ENCODE measurements at places on chromosomes 3 and 15. TPM values are rescaled to one million over a fixed set of nuclear protein-coding genes. Genes with fewer than 3 reads are reported as not detected.

Gene DGKG
- total RNA-seq, result 0.36 TPM

Gene PCNP
- total RNA-seq, result 169 TPM

Gene GOLGA8N
- total RNA-seq, result 0.78 TPM

- 0 out of 2 replicates have a peak, but pooled peaks cover 8% of the 10 kb centered on the region for H3K4me1 ChIP-seq
- H3K27me3 ChIP-seq, result no peaks in the 10 kb centered on the region
- no peak overlapping the region for H3K4me3 ChIP-seq
- no peak for DNase-seq
These were observed 28.5 kb downstream of the OSTN start for GRCh38 chr3:191227541-191227940.

DNA sequence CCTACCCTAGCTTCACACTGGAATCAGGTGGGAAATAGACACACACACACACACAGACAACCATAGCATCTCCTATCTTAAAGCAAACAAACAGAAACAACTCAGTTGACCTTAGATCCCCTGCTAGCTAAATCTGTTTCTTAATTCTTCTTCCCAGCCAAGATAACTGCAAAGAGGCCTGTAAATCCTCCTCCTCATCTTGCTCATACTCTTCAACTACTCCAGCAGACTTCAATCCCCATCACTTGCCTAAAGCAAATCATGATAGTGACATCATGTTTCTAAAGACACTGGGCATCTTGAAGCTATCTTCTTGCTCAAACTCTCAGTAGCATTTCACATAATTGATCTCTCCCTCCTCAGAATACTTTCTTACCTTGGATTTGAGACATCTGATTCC, 303.0 kb downstream of the RBMS3 start:
- no peak overlapping the region for H3K4me3 ChIP-seq
- no peak for DNase-seq
- H3K36me3 ChIP-seq, result no peaks in the 10 kb centered on the region
- H3K27me3 ChIP-seq, result no peaks in the 10 kb centered on the region
- no peak overlapping the region for H3K27ac ChIP-seq

GRCh38 chr15:67501836-67502461, 19.0 kb upstream of the C15orf61 start:
- peaks cover 45% of the 10 kb centered on the region for H3K4me1 ChIP-seq
- H3K36me3 ChIP-seq, result no peaks in the 10 kb centered on the region
- DNase-seq, result no peak

GRCh38 chr3:172065527-172065926, 26.1 kb downstream of the FNDC3B start:
- H3K36me3 ChIP-seq, result peaks cover 44% of the 10 kb centered on the region
- peaks cover 2% of the 10 kb centered on the region for H3K27me3 ChIP-seq
- no peak overlapping the region for H3K4me3 ChIP-seq
- H3K27ac ChIP-seq, result peak overlapping the region; percentile 67
- peaks cover 91% of the 10 kb centered on the region for H3K4me1 ChIP-seq

GRCh38 chr3:128166971-128167453, 13.7 kb downstream of the EEFSEC start:
- no peaks in the 10 kb centered on the region for H3K27me3 ChIP-seq
- H3K4me1 ChIP-seq, result peaks cover 21% of the 10 kb centered on the region
- no peak for DNase-seq
- H3K27ac ChIP-seq, result no peak overlapping the region
- no peaks in the 10 kb centered on the region for H3K36me3 ChIP-seq

GRCh38 chr15:99062226-99062625, 42.7 kb upstream of the SYNM start:
- peaks cover 21% of the 10 kb centered on the region for H3K27me3 ChIP-seq
- H3K4me3 ChIP-seq, result no peak overlapping the region
- no peak for DNase-seq
- H3K27ac ChIP-seq, result no peak overlapping the region
- no peaks in the 10 kb centered on the region for H3K36me3 ChIP-seq

- no peak overlapping the region for H3K4me3 ChIP-seq
- peaks cover 2% of the 10 kb centered on the region for H3K27me3 ChIP-seq
- DNase-seq, result peak; percentile 9
- H3K4me1 ChIP-seq, result no peaks in the 10 kb centered on the region
- H3K36me3 ChIP-seq, result no peaks in the 10 kb centered on the region
These were observed 103.0 kb upstream of the TBL1XR1 start for GRCh38 chr3:177300039-177300833.

Measured in HFFc6 (cell line).